Activated CD8-positive, alpha-beta memory T cell treated with anti-CD3 and anti-CD28 coated beads for 1 hour (primary cell): ENCODE measurements at places on chromosomes 5 and 9.

- DNase-seq, result no peak
These were observed 260.0 kb downstream of the SGCD start for GRCh38 chr5:156587012-156587411.

GRCh38 chr5:1844708-1845436, 37.9 kb downstream of the IRX4 start:
- DNase-seq, result no peak

DNA sequence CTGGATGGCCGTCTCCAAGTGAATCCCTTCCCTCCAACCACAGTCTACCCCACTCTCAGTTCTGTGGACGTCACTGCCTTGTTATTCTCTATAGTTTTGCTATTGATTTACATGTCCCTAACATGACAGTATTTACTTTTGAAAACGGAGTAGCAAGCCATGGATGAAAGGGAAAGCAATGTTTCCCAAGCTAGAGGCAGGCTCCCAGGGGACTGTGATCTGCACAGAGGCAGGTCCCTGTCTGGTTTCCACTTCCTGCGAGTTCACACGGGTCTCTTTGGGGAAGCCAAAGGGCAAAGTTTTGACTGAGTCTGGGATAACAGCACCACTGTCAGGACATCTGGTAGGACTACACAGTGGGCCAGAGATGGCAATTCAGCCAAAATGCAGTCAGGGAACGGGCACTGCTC, 12.7 kb downstream of the C9orf153 start:
- no peak for DNase-seq

GRCh38 chr9:108093773-108094675, 604.5 kb upstream of the KLF4 start:
- no peak for DNase-seq

DNA sequence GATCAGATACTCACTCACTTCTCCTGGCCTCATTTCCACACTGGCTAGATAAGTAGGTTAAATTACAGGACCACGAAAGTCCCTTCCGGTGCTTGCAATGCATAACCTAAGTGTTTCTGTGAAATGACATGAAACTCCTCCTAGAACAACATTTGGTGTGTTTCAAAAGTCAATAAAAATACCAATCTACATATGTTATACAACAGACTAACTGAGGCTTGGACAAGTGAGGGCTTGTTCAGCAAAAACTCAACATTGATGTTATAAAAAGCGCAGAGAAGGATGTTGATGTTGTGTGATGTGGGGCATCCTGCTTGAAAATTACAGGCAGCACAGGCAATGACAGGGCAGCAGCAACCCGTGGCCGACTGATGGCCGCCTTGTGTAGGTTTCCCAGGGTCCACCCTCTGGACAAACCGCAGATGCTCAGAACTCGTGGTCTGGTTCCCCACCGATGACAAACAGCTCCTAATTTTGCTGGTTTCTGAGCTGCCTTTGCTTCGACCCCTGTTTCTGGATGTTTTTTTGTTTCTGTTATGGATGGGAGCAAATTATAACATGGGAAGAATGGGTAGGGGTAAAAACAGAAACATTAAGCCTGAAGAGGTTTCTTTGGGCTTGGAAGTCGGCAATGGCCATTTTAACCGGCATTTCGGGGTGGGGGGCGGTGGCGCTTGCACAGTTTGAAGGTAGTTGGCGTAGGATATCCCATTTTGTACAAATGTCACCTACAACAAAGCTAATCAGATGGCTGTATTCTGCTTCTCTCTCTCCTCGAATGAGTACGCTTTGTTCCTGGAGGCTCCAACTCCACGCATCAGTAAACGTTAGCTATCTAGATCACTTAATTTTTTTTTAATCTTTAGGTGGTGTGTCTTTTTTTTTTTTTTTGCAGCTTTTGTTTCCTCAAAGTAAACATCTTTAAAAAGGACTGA, 116.1 kb downstream of the PDZD2 start:
- no peak for DNase-seq

- DNase-seq, result no peak
These were observed 711.5 kb downstream of the CETN3 start for GRCh38 chr5:89698028-89698427.

DNA sequence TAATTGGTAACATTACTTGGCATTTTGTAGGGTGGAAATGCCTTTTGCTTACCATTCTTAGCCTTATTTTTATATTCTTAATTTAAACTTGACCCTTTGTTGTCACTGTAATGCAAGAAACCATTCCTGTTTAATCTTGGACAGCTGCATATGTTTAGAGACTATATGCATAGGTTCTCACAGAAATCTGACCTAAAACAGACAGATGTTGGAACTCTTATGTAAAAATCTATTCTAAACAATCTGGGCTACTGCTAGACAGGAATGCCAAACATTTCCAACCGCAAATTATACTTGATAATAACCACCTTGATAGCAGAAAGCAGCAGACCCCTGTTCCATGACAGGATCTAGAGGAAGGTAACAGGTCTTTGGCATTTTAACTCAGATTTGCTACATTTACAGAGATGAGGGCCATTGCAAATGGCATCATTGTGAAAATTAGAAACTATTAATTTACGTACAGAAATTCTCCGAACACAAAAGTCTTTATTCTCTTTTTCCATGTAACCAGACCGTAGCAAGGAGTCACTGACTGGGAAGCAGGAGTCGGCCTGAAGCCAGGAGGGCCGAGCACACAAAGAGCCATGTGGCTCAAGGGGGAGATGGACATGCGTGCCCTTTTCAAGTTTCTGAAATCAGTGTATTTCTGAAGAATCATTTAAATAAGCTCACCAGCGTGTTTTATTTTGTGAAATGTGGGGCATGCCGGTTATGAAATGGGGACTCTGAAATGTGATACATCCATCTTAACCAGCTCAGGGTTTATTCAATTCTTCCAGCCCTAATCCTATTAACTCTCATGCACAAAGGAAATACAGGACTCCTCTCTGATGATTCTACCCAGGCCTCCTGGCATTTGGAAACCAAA, 139.3 kb downstream of the AOPEP start:
- DNase-seq, result no peak

DNA sequence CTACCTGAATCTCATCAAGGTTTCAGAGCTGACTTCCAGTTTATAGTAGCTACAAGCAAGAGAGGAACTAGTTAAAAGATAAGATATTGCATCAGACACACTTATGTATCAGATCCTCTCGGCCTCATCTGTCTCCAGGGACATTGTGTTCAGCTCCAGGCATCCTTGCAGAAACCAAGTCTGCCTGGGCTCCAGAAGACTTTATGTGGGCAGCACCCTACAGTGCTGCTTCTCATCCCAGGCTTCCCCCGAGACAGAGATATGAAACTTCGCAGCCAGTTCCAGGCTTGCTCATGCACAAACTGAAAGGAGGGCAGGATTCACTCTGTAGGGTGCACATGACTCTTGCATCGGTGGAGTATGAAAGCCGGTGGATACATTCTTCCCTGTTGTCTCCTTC, 33.9 kb upstream of the FOXB2 start:
- no peak for DNase-seq

DNA sequence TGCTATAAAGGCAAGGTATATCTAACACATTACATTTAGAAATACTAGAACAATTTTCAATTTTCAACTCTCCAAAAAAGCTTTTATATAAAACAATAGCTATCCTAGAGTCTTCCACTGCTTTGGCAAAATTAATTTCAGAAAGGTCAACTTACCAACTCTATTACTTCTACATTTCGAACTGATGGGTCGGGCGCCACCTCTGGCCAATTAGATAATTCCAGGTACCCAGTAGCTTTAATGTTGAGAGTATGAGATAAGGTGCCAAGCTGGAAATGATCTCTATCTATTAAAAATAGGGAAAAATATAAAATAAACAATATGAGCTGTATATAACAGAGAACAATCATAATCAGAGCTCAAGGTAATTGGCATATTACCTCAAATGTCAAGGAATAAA, 166.6 kb downstream of the AP3B1 start:
- DNase-seq, result no peak

DNA sequence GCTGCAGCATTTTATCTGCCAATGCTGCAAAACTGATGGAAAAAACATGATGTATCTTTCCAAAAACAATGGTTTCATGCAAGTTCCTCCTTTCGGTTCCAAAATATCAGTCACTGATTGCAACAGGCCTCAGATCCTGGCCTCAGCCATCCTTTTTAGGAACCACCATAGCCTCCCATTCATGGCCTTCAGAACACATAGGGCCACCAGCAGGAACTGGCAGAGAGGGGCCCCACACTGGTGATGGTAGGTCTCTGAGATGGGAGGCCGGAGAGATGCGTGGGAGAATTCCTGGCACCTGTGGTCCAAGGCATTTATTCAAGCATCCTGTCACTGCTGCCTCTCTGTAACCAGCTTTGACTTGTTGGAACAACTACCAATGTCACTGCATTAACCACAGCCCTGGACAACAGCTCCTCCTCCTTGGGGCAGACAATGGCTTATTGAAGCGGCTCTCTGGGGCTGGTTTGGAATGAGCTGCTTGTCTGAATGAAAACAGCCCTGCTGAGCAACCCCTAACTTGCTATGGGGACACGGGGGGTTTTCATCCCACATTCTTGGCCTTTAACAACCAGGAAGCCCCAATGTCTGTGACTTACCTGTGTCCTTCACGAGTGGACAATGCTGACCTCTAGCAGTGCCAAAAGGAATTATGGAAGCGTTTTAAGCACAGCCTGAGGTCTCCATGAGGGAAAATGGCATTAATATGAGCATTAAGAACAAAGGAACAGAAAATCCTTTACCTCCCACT, 108.1 kb downstream of the LHFPL2 start:
- DNase-seq, result no peak

- DNase-seq, result no peak
These were observed 163.7 kb downstream of the FGF10 start for GRCh38 chr5:44225231-44226160.

DNA sequence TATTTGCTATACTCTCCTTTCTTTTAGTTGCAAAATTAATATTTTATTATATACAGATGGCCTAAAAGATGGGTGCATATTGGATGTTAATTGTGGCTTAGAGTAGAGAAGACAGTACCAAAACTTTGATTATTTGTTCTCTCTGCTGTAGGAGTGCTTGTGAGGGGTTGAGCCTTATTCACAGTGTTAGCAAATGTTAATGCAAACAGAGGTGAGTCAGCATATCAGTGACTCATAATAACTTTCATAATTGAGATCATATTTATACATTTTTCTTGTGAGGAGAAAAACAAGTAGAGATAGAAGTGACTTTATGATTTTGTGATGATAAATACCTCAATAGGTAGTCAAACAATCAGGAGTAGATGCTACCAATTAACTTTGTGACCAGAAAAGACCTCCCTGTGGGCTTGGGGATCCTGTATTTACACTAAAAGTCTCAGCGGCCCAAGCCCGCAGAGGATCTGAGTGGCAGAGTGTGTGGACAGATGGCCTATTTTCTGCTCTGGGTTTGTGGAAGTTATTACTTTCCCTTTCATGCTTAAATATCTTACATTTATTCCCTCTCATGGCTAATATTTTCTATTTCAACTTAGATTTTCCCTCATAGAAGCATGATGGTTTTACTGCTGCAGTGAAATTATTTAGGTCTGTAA, 226.5 kb downstream of the TAF11L14 start:
- DNase-seq, result no peak

- DNase-seq, result no peak
These were observed 29.7 kb upstream of the ERCC6L2 start for GRCh38 chr9:95845751-95846150.

GRCh38 chr9:94779693-94780290, 53.3 kb downstream of the AOPEP start:
- DNase-seq, result no peak

DNA sequence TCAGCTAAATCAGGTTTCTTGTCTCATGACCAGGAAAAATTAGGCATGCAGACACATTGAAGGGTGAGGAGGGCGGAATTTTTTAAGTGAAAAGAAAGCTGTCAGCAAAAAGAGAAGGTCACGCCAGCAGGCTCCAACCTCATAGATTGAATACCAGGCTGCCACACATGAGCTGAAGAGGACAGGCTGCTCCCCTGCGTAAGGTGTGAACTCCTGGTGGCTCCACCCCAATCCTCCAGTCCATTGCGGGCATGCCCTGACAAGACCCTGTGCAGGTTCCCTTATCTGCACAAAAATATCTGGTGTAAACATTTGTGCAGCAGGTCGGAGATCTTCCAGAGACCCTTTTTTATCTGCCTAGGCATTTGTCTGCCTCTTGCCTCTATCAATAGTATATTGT, 22.9 kb upstream of the TEX10 start:
- DNase-seq, result no peak
